ENCODE measurements at places on chromosomes 13 and 19.
A peak's percentile ranks its signal among the peaks of the same experiment; 100 is the strongest.

DNA sequence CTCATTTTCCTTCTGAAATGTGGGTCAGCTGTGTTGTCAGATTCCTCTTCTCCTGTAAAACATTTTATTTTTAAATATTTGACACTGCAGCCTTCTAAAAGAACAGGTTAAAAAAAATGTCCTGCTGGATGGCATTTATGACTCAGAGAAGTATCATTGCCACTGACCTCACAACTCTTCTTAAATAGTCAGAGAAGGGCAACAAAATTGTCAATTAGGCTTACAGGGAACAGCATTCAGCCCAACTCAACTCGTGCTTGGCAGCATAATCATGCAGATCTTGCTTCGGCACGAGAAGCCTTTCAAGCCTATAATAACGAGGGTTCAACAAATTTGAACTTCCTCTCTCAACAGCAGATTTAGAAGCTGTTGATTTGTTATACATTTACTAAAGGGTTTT, 296.7 kb upstream of the DACH1 start:
- no peak for DNase-seq

GRCh38 chr13:76086729-76087128, 450.6 kb downstream of the LMO7 start:
- no peak for DNase-seq

GRCh38 chr19:54030895-54031586, 32.7 kb downstream of the VSTM1 start:
- DNase-seq: no peak

- no peak for DNase-seq
Observed at GRCh38 chr13:92827503-92827902, 399.1 kb upstream of the GPC6 start.

- DNase-seq: no peak
Observed at GRCh38 chr13:29677627-29678026, 82.1 kb upstream of the SLC7A1 start.

DNA sequence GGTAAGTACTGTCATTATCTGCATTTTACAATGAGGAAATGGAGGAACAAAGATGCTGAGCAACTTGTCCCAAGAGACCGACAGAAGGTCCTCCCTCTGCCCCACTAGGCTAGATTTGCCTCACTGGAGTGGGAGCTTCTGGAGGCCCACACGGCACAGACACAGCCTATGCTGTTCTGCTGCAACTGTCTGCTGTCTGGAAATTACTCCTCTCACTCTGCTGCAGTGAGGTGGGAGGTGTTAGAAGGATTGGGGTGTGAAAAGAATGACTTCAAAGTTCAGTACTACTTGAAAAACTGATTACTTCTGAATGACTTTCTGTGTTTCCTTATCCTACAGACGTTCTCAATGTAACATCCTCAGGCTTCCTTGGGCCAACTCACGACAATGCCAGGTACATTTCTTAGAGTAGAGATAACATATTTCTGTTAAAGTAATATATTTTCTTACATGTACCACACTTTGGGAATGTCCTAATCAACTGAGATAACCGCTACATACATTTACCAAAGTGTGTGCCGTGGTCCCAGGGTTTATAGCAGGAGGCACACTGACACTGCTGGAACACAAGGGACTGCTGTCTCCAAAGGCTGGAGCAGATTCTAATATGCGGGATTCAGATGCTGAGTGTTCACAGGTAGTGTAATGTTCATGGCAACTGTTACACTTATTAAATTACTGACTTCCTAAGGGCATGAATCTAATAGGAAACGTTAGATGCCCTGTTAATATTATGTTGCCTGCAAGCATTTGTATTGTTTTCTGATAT, 53.5 kb upstream of the WASF3 start:
- peak; percentile 28 for DNase-seq

GRCh38 chr13:29497137-29497654, 98.3 kb downstream of the SLC7A1 start:
- DNase-seq: no peak
